Karpas-422 (cell line): ENCODE measurements at places on chromosomes 6 and 20. TPM values are rescaled to one million over a fixed set of nuclear protein-coding genes. Genes with fewer than 3 reads are reported as not detected.

GRCh38 chr6:143111443-143111842 lies 50.8 kb downstream of the AIG1 start:
- no peak for DNase-seq
- H3K4me1 ChIP-seq, result no peaks in the 10 kb centered on the region
- H3K27me3 ChIP-seq, result no peaks in the 10 kb centered on the region
- H3K27ac ChIP-seq, result no peak overlapping the region

DNA sequence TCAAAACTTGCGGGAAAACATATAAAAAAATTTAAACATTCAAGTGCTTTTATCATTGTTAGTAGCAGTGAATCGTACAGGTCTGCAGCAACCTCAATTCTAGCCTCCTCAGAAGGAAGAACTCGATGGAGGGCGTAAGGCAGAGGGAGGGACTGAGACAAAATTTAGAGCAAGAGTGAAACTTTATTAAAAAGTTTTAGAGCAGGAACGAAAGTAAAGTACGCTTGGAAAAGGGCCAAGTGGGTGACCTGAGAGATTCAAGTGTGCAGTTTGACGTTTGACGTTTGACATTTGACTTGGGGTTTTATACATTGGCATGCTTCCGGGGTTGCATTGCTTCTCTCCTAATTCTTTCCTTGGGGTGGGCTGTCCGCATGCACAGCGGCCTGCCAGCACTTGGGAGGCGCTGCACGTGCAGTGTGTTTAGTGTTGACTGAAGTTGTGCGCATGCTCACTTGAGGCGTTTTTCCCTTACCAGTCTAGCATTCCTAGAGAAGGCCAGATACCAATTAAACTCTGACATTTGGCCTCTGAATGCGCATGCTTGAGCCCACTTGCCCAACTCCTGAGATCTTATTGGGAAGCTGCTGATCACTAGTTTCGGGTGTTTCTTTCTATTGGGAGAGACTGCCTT lies 82.6 kb downstream of the TBX18 start:
- no peaks in the 10 kb centered on the region for H3K4me1 ChIP-seq
- no peaks in the 10 kb centered on the region for H3K27me3 ChIP-seq
- H3K36me3 ChIP-seq, result no peaks in the 10 kb centered on the region
- no peak overlapping the region for H3K4me3 ChIP-seq
- no peak overlapping the region for H3K27ac ChIP-seq

- no peak overlapping the region for H3K4me3 ChIP-seq
- no peaks in the 10 kb centered on the region for H3K27me3 ChIP-seq
- no peak for DNase-seq
- H3K36me3 ChIP-seq, result no peaks in the 10 kb centered on the region
Measured at GRCh38 chr6:140203661-140204147, 829.3 kb upstream of the CITED2 start.

DNA sequence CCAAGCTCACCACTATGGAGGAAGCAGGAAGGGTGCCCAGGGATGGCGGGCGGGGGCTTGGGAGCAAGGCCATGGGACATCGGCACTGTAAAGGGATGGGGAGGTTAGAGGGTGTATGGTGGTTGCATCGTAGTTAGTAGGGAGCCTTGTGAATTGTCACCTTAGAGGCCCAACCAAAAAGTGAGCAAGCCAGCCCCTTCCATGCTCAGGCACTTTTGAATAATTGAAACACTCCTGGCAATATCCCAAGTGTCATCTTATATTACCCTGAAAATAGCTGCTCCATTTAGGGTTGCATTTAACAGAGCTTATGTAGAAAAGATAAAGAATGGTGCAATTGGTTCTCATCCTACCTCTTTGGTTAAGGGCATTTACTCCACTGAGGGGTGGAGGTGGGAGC lies 169.2 kb downstream of the SAMD5 start:
- no peaks in the 10 kb centered on the region for H3K4me1 ChIP-seq
- no peaks in the 10 kb centered on the region for H3K27me3 ChIP-seq
- no peak for DNase-seq

- no peak overlapping the region for H3K4me3 ChIP-seq
- no peaks in the 10 kb centered on the region for H3K27me3 ChIP-seq
- H3K4me1 ChIP-seq, result peaks cover 20% of the 10 kb centered on the region
- DNase-seq, result no peak
- no peak overlapping the region for H3K27ac ChIP-seq
Measured at GRCh38 chr6:99446076-99446475, 21.0 kb upstream of the PNISR start.

DNA sequence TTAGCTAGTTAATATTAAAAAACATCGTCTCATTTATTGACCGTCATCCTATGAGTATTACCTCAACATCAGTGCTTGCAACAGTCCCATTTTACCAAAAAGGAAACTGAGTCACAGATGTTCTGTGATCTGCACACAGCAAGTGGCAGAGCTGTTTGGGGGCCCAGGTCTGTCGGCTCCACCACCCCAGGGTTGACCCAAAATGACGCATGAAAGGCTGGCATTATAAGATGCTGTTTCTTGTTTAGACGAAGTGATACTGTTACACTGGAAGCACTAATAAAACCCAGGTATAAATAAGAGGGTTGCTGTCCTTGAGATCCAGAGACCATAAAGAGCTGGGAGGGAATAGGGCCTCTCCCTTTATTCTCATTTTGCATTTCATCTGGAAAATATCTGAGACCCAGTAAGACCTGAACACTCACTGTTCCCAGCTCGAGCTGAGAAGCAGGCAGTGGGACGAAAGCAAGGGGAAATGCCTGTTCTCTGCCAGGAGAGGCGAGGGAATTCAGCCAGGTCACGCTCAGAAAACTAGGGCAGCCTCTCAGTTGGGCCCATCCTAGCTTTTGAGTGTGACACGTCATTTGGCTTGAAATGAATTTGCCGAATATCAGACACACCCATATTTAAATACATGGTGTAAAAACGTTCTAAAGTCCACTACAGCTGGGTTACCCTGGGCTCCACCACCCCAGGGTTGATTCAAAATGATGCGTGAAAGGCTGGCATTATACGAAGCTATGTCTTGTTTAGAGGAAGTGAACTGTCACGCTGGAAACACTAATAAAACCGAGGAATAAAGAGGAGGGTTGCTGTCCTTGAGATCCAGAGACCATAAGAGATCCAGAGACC lies 1.4 kb upstream of the MICAL1 start:
- peak overlapping the region; percentile 29 for H3K27ac ChIP-seq
- no peaks in the 10 kb centered on the region for H3K27me3 ChIP-seq
- DNase-seq, result no peak
- peaks cover 3% of the 10 kb centered on the region; the same call in 1 of the 2 replicates for H3K36me3 ChIP-seq

DNA sequence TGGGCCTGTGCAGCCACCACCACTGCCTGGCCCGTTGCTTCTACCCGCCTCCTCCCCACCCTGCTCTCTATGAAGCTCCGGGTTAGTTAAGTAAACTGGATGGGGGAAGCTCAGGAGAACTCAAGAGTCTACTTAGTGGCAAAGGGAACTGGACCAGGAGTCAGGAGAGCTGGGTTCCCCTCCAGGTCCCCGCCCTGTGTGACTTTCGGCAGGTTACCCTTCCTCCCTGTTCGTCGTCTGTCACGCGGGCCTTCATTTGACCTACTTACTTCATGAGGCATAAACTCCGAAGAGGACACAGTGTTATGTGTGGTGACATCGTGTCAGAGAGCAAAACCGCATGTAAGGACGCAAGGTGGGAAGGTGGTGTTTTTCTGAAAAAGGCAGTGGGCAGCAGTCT lies 75.3 kb downstream of the TCP11 start:
- no peak overlapping the region for H3K27ac ChIP-seq
- no peak overlapping the region for H3K4me3 ChIP-seq
- H3K27me3 ChIP-seq, result no peaks in the 10 kb centered on the region
- H3K36me3 ChIP-seq, result no peaks in the 10 kb centered on the region
- DNase-seq, result no peak

DNA sequence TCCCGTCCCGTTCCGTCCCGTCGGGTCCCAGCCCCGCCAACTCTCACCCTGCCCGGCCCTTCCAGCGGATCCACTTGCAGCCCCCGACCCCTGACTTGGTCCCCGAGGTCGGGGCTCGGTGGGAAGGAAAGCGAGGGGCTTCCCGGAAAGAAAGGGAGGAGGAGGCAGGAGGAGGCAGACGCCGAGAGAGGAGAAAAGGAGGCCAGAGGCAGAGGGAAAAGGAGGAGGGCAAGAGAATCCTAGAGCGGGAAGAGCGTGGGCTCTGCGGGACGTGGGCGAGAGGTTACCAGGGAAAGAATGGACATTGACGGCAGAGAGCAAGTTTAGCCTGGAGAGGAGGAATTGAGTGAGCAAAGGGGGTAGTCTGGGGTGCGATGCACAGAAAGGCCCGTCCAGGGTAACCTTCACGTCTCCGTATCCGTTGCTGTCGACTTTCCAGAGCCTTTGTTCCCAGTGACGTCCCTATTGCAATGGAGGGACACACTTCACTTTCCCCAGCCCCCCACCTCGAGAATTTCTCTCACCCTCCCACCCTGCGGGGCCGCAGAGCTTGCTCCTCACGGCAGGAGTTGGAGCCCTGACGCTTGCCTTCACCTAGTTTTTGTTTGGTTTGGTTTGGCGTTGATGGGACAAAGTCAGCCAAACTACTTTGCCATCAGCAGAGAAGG lies 477 bp upstream of the MOXD1 start:
- no peaks in the 10 kb centered on the region for H3K36me3 ChIP-seq
- no peaks in the 10 kb centered on the region for H3K27me3 ChIP-seq
- no peak overlapping the region for H3K4me3 ChIP-seq
- no peak overlapping the region for H3K27ac ChIP-seq

- no peaks in the 10 kb centered on the region for H3K4me1 ChIP-seq
- H3K36me3 ChIP-seq, result no peaks in the 10 kb centered on the region
- H3K27ac ChIP-seq, result no peak overlapping the region
- peak; percentile 87 for DNase-seq
Measured at GRCh38 chr20:13119583-13119982, 101.5 kb upstream of the ISM1 start.

DNA sequence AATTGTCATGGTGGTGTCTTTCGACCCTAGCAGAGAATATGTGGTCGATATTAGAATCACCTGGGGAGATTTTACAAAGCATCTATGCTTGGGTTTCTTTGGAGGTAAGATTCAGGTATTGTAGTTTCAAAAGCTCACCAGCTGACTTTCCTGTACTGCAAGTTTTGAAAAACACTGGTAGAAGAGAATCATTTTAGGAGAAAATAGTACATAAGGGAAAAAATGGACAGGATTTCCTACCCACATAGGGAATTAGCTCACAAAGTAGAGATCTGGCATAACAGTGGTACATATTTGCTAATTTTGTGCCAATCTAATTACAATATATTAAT lies 27.4 kb upstream of the ABT1 start:
- H3K27me3 ChIP-seq, result no peaks in the 10 kb centered on the region
- H3K4me1 ChIP-seq, result peaks cover 24% of the 10 kb centered on the region
- DNase-seq, result no peak

- no peaks in the 10 kb centered on the region for H3K36me3 ChIP-seq
- no peak overlapping the region for H3K27ac ChIP-seq
- H3K4me3 ChIP-seq, result no peak overlapping the region
- no peak for DNase-seq
Measured at GRCh38 chr20:21613512-21613911, 92.0 kb upstream of the PAX1 start.

Gene LRRN4
- not detected in 2 replicates for total RNA-seq

Gene CCN5
- not detected in 2 replicates for total RNA-seq
